ENCODE measurements at places on chromosomes 12 and 14.

- DNase-seq, result no peak
These were observed 62.8 kb upstream of the GPATCH2L start for GRCh38 chr14:76088771-76089571.

DNA sequence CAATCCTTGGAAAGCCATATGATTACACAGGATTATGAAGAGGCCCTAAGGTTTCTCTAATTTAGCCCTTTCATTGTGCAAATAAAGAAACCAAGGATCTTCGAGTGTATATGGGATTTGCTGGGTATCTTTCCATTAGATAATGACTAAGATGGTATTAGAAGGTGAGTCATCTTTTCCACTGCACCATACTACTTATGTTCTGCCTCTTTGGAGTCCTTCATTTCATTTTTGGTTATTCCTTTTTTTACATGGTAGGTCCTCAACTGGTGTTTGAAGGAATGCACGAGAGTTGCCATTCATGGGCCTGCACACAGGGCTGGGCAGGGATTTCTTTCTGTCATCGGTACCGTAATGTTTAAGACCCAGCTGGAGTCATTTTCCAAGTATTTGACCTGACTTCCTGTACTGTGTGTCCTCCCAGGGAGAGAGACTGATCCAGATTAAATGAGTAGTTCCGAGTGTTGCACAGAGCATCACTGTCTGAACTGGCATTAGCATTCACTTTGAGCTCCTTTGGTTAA lies 85.7 kb downstream of the BORCS5 start:
- no peak for DNase-seq

GRCh38 chr12:2335916-2336315 lies 283.1 kb downstream of the CACNA1C start:
- no peak for DNase-seq

- DNase-seq, result no peak
These were observed 597 bp downstream of the RNF31 start for GRCh38 chr14:24147761-24148428.

DNA sequence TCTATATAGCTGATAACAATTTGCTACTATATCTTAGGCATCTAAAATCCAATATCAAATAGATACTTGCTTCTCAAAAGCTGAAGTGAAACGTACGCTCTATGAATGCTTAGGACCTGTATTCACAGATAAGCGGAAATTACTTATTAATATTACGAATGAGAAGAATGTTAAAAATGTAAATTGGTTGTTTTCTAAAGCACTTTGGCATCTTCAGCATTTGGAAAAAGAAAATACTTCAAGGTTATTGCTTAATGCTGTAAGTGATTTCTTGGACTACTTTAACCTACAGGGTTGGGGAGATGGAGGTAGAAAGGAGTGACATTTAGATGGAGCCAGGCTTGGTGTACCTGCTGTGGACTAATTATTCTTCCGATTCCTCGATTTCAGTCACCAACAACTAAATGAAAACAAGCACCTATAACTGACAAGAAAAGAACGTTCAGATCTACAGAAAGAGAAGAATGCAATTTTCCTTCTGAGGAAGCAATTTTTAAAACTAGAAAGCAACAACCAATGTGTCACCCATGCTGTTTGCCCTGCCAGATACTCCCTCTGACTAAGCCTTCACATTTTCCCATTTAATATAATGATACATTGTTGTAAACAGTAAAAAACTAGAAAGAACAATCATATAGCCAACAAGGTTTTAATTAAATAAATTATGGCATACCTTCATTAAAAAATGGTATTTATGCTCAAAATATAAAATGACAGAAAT lies 49.3 kb downstream of the SLC25A21 start:
- DNase-seq, result no peak

- DNase-seq, result no peak
These were observed 183.8 kb upstream of the HIF1A start for GRCh38 chr14:61511558-61511948.

DNA sequence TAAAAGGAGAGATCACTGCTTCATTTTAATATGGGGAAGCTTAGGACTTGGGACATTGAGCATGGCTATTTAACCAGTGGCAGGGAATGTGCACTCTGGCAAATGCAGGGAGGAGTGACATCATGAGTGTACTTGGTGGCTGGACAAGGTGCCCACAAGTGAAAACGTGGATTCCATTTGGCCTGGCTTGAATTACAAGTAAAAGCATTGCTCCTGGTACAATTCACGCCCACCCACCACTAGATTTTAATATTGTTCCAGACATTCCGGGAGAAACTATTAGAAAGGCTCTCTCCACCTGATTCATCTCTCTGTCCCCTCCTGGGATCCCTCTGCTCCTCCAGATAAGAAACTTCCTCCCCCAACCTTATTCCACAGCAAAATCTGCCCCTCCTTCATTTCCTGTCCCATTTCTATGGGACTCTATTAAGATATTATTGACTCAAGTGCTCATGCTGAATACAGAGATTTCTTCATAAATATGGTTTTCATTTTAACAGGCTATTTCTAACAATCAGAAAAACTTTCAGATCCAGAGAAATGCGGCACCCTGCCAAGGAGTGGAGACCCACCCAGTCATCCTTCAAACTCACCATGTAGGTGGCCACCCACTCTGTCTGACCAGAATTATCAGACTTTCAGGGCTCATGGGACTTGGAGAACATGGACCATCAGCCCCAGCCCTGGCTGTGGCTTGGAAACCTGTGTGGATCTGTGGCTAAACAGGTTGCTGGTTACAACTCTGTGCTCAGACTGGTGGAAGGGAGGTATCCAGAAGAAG lies 43.2 kb downstream of the SSPN start:
- DNase-seq, result no peak

DNA sequence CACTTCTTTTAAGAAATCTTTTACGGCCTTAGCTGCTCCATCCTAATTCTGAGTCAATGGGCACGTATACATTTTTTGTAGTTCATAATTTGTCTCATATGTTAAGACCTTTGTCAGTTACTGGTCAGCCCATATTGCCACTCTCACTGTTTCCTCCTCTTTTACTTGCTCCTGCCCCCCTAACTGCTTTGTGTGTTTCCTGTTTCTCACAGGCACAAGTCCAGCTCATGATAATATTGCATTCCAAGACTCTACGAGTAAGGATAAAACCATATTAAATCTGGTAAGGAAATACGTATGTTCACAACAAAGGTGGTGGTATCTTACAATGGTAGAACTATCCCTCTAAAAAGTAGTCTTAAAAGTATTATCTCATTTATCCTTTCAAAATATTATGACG lies 111.7 kb downstream of the DNAI7 start:
- DNase-seq, result no peak

DNA sequence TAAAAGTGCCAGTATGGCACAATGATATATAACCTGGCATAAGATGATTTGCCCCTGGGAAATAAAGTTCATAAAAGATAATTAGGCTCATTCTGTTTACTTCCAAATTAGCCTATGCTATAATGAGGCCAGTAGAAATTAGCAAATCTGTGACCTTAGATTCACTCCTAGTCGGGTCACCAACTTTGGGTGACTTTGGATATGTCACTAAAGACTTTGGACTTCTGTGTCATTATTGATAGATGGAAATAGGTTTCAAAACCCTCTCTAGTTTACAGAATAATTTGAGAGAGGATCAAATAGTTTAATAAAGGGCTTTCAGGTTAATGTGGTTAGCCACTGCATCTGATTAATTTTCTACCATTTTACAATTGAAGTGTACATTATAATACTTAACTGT lies 1869.3 kb upstream of the FLRT2 start:
- DNase-seq, result no peak

DNA sequence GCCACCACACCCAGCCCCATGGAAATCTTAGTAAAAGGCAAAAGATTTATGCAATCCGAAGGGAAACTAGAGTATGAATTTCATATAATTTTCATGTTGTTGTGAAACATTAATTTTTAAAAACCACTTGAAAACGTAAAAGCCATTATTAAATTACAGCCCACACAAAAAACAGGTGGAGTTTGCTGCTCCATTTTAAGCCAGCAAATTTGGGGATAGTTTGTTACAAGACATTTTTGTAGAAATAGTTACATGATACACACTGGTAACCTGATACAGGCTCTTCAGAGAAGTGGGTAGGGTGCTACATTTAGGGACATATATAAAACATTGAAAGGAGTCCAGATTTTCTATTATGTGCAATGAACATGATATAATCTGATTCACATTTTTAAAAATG lies 17.6 kb downstream of the GNPTAB start:
- DNase-seq, result no peak

GRCh38 chr14:31221266-31221665 lies 13.7 kb upstream of the HECTD1 start:
- DNase-seq, result no peak

- peak; percentile 88 for DNase-seq
These were observed 21.6 kb upstream of the GPR132 start for GRCh38 chr14:105086833-105087307.

- DNase-seq, result no peak
These were observed 89.2 kb downstream of the KCNK10 start for GRCh38 chr14:88233915-88234314.

DNA sequence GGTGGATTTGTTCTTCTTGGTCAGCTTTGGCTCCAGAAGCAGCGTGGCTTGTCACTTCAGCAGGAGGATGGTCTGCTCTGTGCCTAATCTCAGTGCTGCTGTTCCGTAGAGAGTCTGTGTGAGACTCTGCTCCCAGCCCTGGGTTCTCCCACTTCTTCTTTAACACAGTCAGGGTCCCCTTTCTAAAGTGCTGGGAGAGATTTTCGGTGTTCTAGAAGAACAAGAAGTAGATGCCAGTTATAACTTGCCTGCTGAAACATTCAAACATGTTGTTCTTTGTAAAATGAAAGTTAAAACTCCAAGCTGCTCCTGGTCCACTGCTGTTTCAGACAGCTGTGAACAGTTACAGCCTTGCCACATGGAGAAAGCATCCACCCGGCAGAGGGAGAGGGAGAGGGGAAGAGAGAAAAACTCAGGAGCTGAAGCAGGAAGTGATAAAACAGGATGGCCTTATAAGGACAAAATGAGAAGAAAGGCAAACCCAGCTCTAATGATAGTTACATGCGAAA lies 55.2 kb upstream of the CERS5 start:
- no peak for DNase-seq

DNA sequence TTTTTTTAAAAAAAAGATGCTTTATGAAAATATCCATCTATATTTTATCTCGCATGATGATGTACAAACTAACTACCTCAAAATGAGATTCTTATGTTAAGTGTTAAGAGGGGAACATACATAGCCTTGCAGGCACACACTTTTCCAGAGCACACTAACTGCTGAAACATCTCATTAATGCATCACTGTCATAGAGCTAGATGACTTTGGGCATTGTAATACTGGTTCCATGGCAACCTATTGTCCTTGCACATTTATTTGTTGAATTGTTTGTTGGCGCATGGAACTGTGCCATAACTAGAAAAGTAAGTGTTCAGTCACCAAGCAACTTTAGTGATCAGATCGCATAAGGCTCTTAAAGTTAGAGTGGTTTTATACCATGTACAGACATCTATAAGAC lies 348.3 kb downstream of the GALC start:
- no peak for DNase-seq

- no peak for DNase-seq
These were observed 8.8 kb downstream of the RAP1B start for GRCh38 chr12:68619541-68619940.
